ENCODE measurements at places on chromosomes 7 and 10.

DNA sequence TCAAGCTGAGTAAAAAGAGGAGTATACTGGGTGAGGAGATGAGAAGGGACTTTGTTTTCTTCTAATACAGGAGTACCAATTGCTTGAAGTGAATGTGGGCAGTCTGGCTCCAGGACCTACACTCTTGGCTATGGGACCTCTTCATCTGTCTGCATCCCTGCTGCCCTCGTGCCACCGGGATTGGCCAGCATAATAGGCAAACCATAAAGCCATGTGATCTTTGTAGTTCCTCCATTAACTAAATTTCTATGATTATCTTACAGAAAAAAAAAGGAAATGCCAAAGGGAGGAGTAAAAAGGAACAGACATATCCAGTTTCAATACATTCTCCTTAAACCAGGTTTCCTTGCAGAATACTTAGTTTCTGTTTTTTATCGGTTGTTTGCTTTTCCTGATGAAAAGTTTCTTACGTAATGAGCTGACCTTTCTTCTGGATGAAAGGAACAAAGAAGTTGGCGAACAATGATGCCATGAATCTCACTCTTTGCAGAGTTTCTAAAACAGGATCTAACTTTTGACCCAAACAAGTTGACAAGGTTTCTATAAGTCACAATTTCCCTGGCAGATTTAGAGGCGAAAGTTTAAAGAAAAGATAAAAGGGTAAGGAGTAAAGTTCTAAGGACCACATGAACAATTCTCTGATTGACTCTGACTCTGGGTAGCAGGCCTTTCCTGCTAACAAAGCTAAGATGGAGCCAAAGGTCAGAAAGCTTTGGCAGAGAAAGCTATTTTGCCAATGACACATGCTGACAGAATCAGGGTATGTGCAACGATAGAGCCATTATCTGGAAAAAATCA, 54.1 kb downstream of the LAMB1 start:
- DNase-seq: no peak

- peak; percentile 32 for DNase-seq
Measured at GRCh38 chr7:131106681-131107336, 220.9 kb upstream of the MKLN1 start.

GRCh38 chr10:29691564-29692072, 56.8 kb upstream of the SVIL start:
- no peak for DNase-seq

GRCh38 chr10:56383806-56384205, 22.7 kb upstream of the ZWINT start:
- DNase-seq: no peak

- no peak for DNase-seq
Measured at GRCh38 chr10:93826355-93826754, 67.4 kb upstream of the SLC35G1 start.

GRCh38 chr10:124697837-124698544, 46.2 kb downstream of the FAM53B start:
- DNase-seq: no peak

DNA sequence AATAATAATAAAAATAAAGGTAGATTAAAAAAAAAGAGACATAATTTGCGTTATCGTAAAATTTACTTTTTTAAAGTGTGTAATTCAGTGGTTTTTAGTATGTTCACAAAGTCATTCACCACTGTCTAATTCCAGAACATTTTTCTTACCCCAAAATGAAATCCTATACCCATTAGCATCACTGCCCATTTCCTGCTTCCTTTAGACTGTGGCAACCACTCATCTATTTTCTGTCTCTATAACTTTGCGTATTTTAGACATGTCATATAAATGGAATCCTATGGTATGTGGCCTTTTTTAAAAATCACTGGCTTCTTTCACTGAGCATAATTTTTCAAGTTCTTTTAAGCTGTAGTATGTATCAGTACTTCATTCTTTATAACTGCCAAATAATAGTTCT, 53.6 kb downstream of the KAT6B start:
- no peak for DNase-seq

DNA sequence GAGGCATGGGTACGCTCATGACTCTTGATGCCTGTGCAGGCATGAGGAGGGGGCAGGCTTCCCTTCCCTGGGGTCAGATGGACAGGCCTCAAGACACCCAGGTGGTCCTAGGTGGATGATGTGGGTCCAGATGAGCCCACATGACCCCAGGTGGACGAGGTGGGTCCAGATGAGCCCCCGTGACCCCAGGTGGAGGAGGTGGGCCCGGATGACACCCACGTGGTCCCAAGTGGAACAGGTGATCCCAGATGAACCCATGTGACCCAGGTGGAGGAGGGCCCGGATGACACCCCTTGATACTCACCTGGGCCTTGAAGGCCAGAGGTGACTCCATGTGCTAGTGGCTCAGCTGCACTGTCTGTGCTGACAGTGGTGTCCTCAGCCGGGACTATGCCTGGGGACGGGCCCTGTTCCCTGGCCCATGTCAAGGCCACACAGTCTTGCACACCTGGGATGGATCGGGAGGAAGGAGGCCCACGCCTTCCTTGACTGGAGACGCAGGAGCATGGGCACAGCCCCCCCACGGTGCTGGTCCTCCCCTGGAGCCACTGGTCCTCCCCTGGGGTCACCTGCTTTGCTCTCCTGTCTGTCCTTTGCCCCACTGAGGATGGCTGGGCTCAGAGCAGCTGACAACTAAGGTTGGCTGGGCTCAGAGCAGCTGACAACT, 3.2 kb downstream of the PRAP1 start:
- DNase-seq: no peak

DNA sequence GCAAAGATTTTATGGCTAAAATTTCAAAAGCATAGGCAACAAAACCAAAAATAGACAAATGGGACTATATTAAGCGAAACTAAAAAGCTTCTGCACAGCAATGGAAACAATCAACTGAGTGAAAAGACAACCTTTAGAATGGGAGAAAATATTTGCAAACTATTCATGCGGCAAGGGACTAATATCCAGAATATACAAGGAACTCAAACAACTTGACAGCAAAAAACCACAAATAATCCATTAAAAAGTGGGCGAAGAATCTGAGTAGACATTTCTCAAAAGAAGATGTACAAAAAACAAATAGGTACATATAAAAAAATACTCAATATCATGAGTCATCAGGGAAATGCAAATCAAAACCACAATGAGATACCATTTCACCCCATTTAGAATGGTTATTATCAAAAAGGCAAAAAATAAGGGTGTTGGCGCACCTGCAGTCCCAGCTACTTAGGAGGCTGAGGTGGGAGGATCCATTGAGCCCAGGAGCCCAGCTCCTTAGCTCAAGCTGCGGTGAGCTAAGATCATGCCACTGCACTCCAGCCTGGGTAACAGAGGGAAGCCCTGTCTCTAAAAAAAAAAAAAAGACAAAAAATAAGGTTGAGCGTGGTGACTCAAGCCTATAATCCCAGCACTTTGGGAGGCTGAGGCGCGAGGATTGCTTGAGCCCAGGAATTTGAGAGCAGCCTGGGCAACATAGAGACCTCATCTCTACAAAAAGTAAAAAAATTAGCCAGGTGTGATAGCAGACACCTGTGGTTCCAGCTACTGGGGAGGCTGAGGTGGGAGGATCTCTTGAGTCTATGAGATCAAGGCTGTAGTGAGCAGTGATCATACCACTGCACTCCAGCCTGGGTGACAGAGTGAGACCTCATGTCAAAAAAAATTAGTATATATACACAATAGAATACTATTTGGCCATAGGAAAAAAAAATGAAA, 4.2 kb upstream of the CCM2 start:
- no peak for DNase-seq

GRCh38 chr10:88297103-88297502, 286.0 kb downstream of the RNLS start:
- no peak for DNase-seq

- DNase-seq: no peak
Measured at GRCh38 chr7:22005151-22005550, 59.5 kb upstream of the CDCA7L start.

DNA sequence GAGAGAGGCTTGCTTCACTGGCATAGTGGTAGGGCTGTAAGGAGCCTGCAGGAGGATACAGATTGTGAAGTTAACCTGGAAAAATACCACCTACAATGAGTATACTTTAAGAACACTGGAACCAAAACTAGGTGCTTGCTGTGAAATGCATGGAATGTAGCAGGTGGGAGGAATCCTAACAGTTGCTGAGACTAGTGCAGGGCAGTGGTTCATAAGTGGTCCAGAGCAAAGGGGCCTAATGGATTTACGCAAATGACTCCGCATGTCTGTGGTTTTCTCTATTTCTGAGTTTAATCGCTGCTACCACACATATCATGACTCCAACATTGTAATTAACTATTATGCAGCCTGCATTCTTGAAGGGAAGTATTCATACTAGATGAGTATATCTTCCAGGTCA, 218.4 kb downstream of the CHRM2 start:
- DNase-seq: no peak

DNA sequence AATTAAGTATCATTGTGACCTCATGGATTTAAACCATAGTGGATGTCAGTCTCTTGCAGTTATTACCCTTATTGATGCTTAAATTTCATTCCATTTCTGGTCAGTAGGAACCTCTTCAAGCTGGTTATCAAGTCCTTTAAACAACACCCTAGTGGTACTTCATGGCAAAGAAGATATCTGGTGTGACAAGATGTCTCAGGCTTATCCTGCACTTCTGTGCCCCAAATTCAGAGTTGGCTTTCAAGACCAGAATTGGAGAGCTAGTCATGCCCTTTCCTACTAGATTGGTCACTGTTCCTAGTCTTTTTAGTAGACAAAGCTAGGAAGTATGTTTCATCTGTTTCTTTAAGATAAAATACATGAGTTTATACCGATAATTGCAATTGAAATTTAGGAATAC, 54.9 kb downstream of the KMT2E start:
- DNase-seq: no peak

GRCh38 chr7:26478550-26478949, 186.9 kb downstream of the SNX10 start:
- no peak for DNase-seq

DNA sequence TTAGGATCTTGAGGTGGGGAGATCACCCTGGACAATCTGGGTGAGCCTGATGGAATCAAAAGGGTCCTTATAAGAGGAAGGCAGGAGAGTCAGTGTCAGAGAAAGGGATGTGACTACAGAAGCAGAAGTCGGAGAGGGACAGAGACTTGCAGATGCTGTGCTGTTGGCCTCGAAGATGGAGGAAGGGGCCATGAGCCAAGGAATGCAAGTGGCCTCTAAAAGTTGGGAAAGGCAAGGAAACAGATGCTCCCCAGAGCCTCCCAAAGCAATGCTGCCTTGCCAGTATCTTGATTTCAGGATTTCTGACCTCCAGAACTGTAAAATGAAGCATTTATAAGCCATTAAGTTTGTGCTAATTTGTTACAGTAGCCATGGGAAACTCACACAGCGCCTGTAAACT, 165.2 kb downstream of the FANK1 start:
- DNase-seq: no peak

- DNase-seq: no peak
Measured at GRCh38 chr7:84092207-84092606, 102.4 kb downstream of the SEMA3A start.

DNA sequence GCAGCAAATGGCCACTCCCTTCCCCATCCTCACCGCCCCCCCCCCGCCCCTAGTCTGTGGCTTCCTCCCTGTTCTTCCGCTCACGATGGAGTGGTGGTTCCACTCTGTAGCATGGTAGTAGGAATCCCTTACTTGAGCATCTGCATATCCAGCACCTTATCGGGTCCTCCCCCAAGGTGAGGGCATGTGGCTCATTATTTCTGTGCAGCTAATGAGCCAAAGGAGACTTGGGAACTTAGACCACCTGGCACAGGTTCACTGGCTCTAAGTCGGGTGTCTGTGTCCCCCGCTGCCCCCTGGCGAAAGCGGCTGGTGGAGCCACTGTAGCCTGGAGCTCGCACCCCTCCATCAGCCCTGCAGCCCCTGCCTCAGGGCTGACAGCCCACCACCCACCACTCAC, 22.8 kb upstream of the GPR26 start:
- DNase-seq: no peak

GRCh38 chr10:133135116-133135465, 24.9 kb upstream of the KNDC1 start:
- DNase-seq: no peak

DNA sequence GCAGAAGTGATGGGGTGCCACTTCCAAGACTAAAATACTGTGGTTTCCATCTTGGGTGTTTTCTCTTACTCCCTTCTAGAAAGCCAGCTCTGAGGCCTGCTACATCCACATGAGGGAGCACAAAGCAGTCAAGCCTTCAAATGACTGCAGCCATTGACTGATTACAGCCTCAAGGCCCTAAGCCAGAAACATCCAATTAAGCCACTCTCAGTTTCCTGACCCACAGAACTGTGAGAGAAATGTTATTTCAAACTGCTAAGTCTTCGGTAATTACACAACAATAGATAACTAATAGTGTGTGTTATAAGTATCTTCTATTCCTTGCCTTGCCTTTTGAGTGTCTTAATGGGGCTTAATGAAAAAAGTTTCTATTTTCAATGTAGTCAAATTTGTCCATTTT, 24.8 kb downstream of the BRAF start:
- no peak for DNase-seq

DNA sequence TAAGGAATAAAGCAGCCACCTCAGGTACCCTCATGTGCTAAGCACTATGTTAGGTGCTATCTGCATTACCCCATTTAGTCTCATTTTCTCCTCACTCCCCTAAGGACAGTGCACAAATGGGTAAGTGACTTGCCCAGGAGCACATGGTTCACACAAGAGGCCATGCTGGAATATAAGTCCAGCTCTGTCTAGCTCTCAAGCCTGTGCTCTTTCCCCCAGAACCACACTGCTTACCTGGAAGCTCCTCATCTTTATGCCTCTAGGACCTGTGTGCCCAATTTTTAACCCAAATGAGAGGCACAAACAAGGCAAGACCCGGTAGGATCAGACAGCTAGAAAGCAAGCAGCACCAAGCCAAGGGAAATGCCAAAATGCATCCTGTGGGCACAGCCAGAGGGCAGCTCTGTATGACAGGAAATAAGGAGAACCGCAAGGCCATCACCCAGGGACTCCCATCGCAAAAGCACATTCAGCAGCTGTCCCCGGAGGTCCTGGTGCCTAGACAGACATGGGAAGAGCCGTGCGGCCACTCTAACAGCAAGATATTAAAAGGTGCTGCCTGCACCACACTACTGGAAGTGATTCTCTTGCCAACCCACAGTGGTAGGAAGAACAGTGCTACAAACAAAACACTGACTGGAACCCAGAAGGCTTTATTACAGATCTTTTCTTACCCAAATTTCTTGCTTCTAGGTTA, 88.1 kb downstream of the GSAP start:
- no peak for DNase-seq

- no peak for DNase-seq
Measured at GRCh38 chr10:73900064-73900463, 10.9 kb upstream of the PLAU start.

DNA sequence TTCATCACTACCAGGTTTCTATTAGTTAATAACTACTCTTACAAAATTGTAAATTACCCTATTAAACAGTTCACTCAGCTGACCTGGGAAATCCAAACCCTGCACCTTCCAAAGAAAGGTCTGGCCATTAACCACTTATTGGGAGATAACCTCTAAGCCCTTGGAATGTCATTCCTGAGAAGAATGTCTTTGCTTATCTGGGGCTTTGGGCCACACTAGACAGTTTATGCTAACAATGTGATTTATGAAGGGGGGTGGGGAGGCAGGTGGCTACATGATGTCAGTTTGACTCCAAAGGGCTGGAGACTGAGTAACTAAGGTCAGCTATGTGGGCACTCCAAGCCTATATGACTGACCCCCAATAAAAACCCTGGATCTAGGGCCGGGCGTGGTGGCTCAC, 50.7 kb downstream of the AKR1D1 start:
- DNase-seq: no peak

- no peak for DNase-seq
Measured at GRCh38 chr7:144459635-144460034, 56.1 kb upstream of the NOBOX start.

GRCh38 chr7:121914676-121915279, 41.8 kb downstream of the PTPRZ1 start:
- no peak for DNase-seq

Data from nucleus accumbens (tissue), 56 donors.